ENCODE measurements at places on chromosomes 2 and 18.

GRCh38 chr2:156464106-156464505 lies 27.9 kb downstream of the GPD2 start:
- DNase-seq = no peak

GRCh38 chr2:105320651-105321215 lies 8.8 kb downstream of the TGFBRAP1 start:
- DNase-seq = no peak

DNA sequence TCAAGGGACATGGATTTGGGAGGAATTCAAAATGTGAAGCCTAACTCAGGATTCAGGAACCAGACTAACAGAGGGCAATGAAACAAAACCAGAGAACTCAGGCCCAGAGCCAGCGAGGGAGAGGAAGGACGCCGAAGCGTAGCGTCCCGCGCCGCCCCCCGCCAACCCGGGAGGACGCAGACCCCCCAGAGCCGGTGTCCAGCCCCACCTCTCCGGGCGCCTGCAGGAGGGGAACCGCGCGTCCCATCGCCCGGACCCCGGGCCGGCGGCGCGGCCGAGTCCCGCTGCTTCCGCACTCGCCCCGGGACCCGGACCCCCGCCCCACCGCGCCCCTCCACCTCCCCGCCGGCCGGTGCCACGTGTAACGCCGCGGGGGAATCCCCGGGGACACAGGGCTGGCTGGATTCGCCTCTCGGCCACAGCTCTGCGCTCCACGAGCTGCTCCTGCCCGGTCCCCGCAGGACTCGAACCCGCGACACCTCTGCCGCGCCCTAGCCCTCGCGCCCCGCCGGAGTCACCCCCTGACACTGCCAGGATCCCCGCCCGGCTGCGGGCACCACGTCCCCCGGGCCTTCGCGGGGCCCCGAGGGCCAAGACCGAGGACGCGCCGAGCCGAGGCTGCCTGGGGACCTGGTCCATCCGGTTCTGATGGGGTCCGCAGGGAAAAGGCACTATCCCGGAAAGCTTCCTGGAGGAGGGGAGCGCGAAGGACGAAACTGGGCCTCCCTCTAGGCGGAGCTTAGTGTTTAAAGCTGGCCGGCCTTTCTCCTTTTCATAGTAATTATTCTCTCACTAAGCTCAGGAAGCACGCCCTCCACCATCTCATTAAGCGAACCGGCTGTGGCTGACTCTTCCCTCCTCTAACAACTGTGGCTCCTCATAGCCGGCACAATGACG lies 40.4 kb upstream of the FAM124B start:
- no peak for DNase-seq

DNA sequence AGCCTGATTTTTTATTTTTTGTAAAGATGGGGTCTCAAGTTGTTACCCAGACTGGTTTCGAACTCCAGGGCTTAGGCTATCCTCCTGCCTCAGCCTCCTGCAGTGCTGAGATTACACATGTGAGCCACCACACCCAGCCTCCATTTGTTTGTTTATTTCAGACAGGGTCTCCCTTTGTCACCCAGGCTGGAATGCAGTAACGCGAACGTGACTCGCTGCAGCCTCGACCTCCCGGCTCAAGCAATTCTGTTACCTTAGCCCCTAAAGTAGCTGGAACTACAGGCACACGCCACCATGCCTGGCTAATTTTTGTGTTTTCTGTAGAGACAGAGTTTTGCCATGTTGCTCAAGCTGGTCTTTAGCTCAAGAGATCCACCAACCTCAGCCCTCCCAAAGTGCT lies 27.2 kb downstream of the UBXN4 start:
- DNase-seq = no peak

DNA sequence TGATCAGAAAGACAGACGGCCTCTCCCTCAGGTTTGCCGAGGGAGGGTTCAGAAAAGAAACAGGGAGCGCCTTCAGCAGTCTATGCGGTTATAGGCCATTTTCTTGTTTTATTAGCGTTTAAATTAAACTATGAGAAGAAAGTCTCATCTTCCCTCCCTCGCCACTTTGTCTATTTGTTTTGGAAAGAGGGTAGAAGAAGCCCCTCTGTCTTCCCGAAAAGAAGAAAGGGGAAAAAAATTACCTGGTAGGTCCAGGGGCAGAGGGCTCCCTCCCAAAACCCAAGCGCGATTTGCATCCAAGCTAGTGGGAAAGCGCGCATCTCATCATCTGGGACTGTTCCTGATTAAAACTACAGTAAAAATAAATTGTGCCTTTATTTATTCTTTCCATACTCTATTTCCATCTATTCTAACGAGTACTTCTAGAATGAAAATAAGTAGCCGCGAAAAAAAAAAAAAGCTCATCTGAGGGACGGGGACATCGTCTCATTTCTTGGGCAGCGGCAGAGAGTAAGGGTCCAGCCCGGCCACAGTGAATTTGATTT lies 2.4 kb downstream of the PAX8 start:
- DNase-seq = no peak

DNA sequence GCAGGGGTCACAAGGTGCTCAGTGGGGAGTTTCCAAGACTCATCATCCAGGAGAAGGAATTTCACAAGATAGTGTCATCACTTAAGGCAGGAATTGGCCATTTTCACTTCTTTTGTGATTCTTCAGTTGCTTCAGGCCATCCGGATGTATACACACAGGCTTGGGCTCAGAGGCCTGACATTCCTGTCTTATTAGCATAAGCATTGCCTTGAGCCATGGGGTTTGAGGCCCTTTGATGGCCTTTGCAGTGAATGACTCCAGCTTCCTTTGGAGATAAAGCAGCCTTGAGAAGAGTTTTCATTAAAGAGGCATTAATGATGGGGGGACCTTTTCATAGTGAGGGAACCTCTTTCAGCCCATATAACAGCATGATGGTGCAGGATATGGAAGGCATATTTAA lies 366.0 kb upstream of the CNTNAP5 start:
- DNase-seq = no peak

DNA sequence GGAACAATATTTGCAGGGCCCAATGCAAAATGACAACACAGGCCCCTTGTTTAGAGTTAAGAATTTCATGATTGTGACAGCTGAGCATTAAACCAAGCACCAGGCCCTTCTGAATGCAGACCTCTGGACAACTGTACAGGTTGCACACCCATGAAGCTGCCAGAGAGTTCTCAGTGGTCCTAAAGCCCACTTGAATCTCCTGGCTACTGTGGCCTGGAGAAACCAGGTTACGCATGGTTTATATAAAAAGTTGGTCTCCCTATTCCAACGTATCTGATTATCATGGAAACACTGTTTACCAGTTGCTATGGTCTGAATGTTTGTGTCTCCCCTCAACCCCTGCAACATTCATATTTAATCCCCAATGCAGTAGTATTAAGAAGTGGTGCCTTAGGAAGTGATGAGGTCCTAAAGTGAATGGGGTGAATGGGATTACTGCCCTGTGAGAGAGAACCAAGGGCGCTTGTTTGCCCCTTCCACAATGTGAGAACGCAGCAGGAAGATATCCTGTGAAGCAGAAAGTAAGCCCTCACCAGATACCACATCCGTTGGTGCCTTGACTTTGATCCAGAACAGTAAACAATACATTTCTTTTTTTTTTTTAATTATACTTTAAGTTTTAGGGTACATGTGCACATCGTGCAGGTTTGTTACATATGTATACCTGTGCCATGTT lies 48.0 kb upstream of the ANXA4 start:
- no peak for DNase-seq

GRCh38 chr2:132902626-132903025 lies 232.6 kb upstream of the LYPD1 start:
- peak; percentile 4 for DNase-seq

- DNase-seq = peak; percentile 11
These were observed 643.3 kb downstream of the SOCS6 start for GRCh38 chr18:70931942-70932814.

- no peak for DNase-seq
These were observed 5.5 kb upstream of the HNRNPA3 start for GRCh38 chr2:177207101-177207500.

DNA sequence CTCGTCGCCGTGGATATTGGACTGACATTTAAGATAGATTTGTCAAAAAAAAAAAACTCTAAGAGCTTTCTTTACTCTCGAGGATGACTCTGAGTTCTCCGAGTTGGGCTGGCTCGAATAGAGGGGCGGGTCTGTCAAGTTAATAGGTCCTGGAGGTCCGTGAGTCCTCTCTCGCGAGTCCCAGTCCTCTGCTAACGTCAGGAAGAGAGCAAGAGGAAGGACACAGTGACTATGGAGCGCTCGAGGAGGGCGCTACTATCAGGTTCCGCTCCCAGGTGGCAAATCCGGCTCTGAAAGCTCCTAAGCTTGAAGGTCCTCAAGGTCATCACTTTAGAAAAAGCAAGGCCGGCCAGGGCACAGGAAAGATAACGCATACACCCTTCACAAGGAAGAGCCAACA lies 404 bp upstream of the AKAIN1 start:
- DNase-seq = no peak

DNA sequence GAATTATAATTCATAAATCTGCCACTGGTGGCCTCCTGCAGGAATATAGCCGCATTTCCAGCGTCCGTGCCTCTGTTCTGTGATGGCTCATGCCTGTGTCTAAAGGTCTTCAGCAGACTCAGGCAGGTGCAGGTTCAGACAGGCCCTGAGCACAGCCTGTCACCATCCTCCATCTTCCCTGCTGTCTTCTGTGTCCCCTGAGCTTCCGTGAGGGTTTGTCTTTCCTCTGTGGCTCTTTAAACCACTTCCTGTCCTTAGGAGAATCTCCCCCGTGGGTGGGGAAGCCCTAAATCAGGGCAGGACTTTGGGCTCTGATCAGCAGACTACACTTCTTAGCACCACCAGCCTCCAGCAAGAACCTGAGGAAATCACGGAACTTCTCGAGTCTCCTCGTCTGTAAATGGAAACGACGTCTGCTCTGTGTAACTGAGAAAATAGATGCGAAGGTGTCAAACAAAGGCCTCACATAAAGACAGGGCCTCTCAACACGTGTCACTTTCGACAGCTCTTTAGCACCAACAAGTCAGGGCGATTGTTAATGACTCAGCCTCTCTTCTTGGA lies 24.1 kb upstream of the NFATC1 start:
- DNase-seq = no peak

- DNase-seq = no peak
These were observed 158.6 kb downstream of the HNMT start for GRCh38 chr2:138122891-138123290.

- no peak for DNase-seq
These were observed 262.0 kb upstream of the RASGRP3 start for GRCh38 chr2:33214436-33214835.

GRCh38 chr2:29954316-29954715 lies 32.9 kb upstream of the ALK start:
- DNase-seq = no peak

DNA sequence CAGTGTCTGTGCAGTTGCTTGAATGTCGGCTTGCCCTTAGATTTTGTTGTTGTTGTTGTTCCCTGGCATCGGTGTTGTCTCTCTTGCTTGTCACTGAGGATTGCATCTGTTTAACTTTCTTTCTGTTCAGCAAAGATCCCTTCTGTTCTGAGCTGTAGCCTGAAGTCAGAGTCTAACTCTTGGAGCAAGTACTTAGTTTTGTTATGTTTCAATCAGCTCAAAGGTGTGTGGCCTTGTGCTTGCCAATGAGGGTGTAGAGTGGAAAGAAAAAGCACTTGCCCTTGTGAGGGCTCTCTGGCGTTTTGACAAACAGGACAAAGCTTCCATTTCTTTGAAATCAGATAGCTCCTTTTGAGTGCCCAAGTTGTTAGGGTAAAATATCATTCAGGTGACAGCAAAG lies 757.1 kb upstream of the CDH7 start:
- DNase-seq = no peak

GRCh38 chr2:50344509-50345106 lies 687.3 kb downstream of the NRXN1 start:
- no peak for DNase-seq

- no peak for DNase-seq
These were observed 132.6 kb downstream of the NFATC1 start for GRCh38 chr18:79528316-79528695.

Data from fibroblast of skin of left quadriceps (primary cell).